Left renal pelvis (tissue), 4 donors: ENCODE measurements at places on chromosomes 1 and 21. TPM values are rescaled to one million over a fixed set of nuclear protein-coding genes. Genes with fewer than 3 reads are reported as not detected.

GRCh38 chr1:150535511-150536287 is 13.5 kb upstream of the ADAMTSL4 start:
- DNase-seq = no peak

DNA sequence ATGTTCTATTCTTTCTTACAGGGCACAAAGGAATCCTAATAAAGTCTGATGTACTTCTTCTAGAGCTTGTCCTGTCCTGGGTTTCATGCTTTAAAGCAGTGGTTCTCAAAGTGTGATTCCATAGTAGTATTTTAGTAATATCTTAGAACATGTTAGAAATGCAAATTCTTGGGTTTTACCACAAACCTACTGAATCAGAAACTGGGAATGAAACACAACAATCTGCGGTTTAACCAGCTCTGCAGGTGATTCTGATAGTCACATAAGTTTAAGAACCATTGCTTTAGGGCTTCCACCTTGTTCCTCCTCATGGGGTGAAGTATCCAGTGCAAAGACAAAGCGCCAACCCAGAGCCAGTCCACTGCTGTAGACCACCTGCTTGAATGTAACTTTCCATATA is 41.1 kb downstream of the NGF start:
- DNase-seq = no peak

LCE1D gene
- not detected for polyA plus RNA-seq

GRCh38 chr1:101295209-101295608 is 58.4 kb downstream of the S1PR1 start:
- DNase-seq = no peak

LYSMD1 gene
- polyA plus RNA-seq = 17.9 TPM

DNA sequence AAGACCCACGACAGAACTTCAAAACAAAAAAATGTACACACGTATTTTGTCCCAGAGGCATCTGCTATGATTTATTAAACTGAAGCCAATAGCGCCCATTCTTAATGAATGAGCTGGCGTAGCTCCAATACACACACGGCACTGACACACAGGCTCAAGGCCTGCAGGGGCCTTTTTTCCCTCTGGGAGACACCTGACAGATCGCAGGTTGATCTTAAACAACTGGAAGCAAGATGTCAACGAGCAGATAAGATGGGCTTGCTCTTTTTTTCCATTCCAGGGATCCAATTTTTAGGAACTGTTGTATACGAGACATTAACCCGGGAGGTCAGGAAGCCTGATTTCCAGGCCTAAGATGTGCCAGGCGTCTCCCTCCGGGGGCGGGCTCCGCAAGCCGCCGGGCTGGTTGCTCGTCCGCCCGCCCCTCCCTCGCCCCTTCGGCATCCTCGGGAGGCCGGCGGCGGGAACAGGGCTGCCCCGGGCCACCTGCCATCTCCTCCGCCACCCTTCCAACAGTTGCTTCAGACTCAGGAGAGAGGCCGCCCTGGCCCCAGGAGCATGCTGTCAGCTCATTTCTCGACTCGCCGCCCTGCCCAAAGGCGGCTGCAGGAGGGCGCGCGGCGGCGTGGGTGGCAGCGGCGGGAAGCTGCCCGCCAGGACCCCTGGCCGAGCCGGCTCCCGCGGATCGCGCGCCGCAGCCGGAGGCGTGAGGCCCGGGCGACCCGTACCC is 735 bp downstream of the TTC13 start:
- DNase-seq = no peak

ERICH3 gene
- polyA plus RNA-seq = 0.52 TPM

KRTAP7-1 gene
- not detected for polyA plus RNA-seq

GRCh38 chr1:54234284-54234683 is 34.3 kb downstream of the MRPL37 start:
- DNase-seq = no peak

DNA sequence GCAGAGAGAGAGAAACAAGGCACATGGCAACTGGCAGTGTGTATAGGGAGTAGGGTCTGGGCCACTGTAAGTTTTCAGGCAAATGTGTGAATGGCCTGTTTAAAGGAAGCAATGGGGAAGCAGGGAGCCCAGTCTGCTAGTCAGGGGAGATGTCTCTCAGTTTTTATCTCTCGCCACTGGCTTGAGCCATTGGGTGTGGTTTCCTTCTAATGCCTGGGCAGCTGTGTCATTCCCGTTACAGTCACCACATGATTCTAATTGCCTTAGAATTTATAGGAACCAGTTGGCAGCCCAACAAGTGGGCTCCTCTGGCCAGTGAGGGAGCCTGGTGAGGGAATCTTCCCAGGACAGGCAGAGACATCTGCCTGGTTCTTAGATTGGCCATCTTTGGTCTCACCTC is 182.4 kb downstream of the DISC1 start:
- no peak for DNase-seq

DNA sequence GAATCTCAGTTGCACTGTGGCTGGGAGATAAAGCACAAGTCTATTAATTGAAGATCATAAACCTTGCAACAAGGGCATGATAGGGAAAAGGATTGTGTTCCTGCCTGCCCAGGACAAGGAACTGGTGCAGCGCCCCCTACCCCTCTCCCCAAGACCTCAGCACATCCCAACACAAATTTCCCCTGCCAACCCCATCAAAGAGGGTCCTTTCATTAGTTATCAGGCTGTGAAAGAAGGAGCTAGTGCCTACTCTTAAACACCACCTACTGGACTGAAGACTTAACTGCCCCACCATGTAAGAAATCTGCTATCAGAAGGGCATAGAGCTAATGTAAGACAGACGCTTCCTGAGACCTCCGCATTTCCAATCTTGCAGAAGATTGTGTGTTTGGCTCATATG is 372.6 kb downstream of the AGBL4 start:
- no peak for DNase-seq

KIAA0040 gene
- polyA plus RNA-seq = 16.4 TPM

DNA sequence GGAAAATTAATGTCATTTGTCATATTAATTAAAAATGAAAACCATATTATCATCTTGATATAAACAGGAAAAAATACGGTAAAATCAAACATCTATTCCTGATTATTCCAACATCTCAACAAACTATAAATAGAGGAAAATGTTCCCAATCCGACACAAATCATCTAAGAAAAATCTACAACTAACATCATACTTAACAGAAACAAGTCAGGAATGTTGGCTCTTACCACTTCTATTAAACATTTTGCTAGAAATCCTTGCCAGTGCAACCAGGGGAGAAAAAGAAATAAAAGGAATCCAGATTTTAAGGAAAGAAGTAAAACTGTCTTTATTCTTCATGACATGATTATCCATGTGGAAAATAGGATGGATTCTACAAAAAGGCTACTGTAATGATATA is 77.0 kb upstream of the IRF2BP2 start:
- no peak for DNase-seq

EFNA1 gene
- 64.9 TPM for polyA plus RNA-seq

- DNase-seq = no peak
These were observed 66.5 kb upstream of the RCC1 start for GRCh38 chr1:28439320-28439719.

DNA sequence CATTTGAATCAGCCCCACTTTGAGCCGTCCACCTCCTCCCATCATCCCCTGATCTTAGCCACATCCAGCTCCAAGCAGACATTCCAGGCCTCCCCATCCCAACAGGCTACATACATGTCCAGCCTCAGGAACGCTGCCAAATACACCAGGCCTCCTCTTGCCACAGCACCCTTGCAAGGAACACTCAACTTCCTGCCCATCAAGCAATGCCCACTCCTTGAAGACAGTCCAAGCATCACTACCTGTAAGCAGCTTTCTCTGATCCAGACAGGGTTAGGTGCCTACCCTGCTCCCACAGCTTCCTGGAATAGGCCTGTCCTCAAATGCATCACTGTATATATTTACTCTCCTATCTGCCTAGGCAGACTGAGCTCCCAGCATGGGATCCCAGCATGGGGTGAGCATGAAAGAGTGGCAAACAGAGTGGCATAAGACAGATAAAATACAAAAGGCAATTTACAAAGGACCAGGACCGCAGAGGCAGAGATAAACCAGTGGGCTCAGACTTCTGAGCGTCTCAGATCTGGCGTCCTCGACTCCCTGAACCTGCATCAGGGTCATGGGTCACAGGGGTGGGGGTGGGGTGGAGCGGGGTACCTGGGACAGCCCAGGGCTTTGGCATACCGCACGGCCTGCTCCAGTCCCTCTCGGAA is 816 bp downstream of the HYI start:
- DNase-seq = peak; percentile 23

CFHR4 gene
- not detected for polyA plus RNA-seq

GRCh38 chr1:167056529-167057231 is 33.5 kb downstream of the GPA33 start:
- no peak for DNase-seq

GRCh38 chr1:157682710-157683437 is 17.7 kb downstream of the FCRL3 start:
- no peak for DNase-seq

GRCh38 chr1:212060632-212061472 is 25.3 kb downstream of the DTL start:
- no peak for DNase-seq

CCDC27 gene
- polyA plus RNA-seq = 0.27 TPM

DNA sequence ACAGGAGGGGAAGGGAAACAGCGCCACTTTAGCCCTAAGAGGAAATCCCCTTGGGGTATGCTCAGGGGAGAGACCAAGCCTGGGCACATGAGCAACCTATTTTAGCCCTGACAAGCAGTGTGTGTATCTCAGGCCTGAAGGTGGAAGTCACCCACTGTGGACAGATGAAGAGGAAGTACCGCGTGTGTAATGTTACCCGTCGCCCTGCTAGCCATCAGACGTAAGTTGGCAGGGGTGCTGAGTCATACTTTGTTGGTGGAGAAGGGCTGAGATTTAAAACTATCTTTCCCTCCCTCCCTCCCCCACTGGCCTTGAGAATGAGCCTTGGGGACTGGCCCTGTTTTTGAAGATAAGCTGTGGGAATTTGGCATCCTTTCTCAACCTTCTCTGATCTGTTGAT is 11.2 kb downstream of the AGO1 start:
- DNase-seq = no peak

DNA sequence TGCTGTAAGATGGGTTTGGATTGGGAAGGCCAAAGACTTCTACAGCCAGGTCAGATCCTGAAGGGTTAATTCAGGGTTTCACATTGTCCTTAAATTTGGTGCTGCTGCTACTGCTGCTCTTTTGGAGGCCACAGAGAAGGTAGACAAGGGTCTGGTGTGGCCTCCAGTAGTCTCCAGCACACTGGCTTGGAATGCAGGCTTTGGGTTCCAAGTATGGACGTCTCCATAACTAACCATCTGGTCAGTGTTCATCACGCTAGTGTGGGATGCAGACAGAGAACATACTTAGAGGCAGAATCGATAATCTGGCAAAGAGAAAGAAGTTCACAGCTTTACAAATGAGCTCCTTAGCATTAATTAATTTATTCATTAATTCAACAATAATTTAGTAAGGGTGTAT is 154.1 kb downstream of the ZBTB18 start:
- no peak for DNase-seq

MAP1LC3C gene
- 0.70 TPM for polyA plus RNA-seq

DNA sequence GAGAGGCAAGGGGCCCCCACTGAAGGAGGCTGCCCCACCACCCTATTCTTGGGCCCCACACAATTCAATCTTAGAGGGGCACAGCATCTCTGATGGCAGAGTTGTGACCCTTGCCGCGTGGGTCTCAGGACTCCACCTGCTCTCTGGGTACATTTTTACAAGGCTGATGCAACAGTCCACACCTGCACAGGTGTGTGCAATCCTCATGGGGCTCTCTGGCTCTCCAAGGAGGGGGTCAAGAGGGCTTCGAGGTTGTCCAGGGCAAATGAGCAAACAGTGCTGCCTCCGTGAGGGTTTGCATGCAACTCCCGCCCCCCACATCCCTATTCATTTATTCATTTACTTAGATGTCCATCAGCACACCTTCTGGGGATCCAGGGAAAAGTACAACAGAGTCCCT is 81.6 kb upstream of the IFFO2 start:
- no peak for DNase-seq
